ENCODE measurements at places on chromosomes 6 and 20.

DNA sequence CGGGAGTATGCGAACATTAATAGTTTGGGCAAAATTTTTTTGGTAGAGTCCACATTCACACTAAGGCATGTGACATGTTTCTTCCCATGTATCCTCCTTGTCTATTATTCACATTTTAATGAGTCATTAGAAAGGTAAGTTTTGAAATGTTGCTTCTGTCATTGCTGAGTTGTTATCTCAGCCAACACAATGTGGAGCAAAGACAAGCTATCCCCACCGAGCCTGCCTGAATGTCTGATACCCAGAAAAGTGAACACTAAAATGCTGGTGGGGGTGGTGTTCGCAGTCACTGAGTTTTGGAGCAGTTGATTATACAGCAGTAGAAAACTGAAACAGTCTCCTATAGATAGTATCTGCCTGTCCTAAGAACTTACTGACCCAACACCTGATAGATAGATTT is 68.3 kb upstream of the ASF1A start:
- no peak for DNase-seq

DNA sequence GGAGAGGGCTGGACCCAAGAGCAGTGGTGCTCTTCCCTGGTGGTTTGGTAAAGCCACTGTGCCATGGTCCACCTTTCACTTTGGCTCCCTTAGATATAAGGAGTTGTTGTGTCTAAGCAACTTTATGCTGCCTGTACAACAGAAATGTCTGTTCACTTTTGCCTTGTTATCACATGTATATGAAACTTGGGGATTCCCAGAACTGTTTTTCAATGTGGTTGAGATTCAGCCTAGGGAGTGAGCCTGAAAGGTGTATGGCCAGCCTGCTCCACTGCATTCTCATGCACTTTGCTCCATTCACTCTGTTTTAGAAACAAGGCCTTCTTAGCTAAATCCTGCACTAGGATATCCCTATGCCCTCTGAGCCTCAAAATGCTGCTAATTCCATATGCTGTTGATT is 234.5 kb upstream of the THEMIS start:
- no peak for DNase-seq

DNA sequence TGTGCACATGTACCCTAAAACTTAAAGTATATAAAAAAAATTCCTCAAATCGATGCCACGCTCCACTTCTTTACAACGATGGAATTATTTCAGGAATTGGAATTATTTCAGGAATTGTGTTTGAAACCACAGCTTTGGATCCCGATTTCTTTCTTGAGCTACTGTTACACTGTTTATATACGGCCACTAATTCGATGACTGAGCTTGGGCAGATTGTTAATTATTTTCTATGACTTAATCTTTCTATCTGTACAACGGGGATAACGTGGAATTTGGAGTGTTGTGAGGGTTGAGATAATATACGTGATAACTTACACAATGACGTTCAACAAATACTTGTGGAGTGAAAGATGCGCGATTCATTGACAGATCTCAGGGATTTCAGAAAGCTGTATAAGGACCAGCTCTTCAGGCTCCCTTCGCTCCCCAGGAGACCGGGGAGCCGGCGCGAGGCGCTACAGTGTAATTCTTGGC is 171.3 kb downstream of the SLC16A10 start:
- DNase-seq = peak; percentile 3

- DNase-seq = no peak
Measured at GRCh38 chr6:87710090-87710489, 8.1 kb upstream of the AKIRIN2 start.

DNA sequence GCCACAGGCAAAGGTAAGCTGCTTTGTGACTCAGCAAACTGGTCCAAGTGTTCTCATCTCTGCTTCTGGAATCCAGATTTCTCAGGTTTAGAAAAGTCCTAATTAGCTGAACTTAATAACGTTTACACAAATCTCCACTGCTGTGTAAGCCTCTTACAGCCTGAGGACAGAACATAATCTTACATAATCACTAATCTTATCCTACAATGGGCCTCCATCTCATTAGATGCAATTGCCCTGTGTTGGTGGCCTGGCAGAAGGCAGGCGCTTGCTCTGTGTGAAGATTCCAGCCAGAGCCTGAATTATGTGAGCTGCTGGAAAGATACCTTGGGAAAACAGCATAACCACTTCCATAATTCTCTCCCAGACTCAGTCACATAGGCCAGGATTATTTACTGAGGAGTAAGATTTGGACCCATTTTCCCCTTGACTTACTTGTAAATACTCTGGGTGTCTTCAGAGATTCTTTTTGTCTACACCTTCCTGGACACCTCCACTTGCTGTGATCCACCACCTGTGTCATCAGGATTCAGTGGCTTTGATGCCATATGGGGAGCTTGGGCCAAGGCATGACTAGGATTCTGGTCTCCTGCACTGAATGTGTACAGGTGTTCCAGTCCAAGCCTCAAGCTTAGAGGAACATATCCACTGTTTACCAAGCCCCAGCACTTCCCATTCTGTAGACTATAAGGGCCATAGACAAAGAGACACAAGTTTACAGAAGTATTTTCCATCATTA is 104.4 kb downstream of the C6orf118 start:
- DNase-seq = no peak

Data from HTR-8/SVneo (cell line).